ENCODE measurements at places on chromosomes 3 and 15.
A peak's percentile ranks its signal among the peaks of the same experiment; 100 is the strongest.

DNA sequence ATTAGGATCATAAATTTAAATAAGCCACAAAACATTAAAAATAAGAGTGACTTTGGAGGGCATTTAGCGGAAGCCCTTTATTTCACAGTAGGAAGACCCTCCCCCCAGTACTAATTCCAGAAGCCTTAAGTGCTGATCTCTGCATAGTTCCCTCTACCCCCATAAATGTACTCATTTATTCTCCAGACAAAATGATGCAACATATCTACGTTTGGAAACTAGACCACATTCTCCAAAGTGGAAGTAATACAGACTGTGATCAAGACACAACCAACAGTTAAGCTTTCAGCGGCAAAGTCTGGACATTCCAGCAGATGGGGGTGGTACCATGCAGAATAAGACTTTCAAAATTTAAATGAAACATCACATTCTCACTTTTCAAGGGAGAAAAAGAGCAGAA is 44.8 kb upstream of the RPS17 start:
- peak; percentile 10 for DNase-seq

GRCh38 chr3:150248888-150249681 is 159.0 kb upstream of the TSC22D2 start:
- no peak for DNase-seq

DNA sequence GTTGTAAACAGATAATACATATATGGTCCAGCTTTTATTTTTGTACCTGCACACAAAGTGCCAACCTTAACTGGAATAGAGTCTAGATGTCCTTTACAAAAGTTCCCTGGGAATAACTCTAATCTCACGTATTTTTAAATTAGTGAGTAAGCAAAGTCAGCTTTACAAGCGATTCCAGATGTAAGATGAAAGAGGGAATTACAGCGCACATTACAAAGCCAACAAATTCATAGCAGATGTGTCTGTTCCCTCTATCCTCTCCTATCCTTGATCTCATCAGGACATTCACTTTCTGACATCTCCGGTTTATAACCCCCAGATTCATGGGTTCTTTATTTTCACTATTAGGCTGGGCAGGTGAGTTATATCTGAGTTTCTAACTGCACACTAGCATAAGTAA is 406.8 kb upstream of the ZNF385D start:
- no peak for DNase-seq

DNA sequence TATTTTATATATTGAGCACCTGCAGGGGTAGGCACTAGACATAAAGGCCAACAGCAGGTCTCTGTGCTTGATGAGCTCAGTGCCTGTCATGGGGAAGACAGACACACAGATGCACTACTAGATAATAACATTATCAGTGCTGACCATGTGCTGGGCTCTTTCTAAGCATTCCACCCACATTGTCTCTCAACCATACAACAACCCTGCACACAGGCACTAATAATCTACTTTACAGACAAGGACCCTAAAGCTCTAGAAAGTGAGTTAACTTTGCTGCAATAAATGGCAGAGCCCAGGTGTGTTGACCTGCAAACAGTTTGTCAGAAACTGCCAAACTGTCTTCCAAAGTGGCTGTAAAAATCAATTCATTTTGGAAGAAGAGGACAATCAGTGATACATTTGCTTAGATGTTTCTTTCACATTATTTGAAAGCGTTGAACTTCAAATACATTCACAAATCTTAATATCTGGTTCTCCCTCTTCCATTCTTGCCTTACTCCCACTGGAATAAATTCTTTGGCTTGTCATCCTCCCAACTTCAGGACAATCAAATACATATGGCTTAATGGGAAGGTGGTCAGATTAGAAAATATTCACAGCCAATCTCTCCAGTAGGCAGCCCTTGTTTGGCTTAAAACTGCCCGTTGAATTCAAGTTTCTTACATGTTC is 11.0 kb upstream of the PP2D1 start:
- no peak for DNase-seq

DNA sequence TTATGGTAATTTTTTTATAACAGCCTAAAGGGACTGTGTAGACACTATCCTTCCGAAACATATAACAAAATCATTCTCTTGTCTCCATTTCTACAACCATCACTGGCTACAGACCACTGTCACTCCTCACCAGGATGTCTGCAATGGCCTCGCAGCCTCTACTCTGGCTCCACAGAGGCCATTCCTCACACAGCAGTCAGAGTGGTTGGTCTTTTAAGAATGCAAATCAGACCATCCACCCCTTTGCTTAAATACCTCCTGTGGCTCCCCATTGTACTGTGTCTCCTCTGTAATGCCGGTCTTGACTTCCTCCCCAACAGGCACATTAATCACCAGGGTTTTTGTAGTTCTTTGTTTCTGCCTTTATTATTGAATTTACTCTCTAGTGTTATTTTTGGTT is 344.8 kb downstream of the ERC2 start:
- DNase-seq: peak; percentile 77

All from ELF-1 (cell line).